ENCODE measurements at places on chromosomes 5 and 9.

- DNase-seq, result no peak
Observed at GRCh38 chr9:29640507-29640906, 2067.2 kb upstream of the C9orf72 start.

- peak; percentile 94 for DNase-seq
Observed at GRCh38 chr5:179559284-179560252, 9.2 kb downstream of the RUFY1 start.

DNA sequence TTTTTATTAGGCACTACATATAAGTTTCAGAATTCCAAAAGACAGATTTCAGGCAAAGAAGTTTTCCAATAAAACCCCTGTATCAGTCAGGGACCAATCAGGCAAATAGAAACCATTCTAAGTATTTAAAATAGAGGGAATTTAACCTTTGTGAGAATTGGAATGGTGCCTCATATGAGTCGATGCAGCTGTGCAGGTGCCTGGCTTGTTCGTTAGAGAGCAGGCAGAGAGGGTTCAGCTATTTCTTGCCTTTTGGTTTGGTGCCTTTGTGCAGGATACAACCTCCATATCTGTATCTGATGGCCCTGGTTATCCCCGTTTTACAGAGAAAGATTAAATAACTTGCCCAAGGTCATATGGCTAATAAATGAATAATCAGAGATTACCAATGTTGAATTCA lies 6.0 kb upstream of the DDX4 start:
- DNase-seq, result no peak

- DNase-seq, result no peak
Observed at GRCh38 chr5:97923997-97924396, 741.0 kb upstream of the RIOK2 start.

DNA sequence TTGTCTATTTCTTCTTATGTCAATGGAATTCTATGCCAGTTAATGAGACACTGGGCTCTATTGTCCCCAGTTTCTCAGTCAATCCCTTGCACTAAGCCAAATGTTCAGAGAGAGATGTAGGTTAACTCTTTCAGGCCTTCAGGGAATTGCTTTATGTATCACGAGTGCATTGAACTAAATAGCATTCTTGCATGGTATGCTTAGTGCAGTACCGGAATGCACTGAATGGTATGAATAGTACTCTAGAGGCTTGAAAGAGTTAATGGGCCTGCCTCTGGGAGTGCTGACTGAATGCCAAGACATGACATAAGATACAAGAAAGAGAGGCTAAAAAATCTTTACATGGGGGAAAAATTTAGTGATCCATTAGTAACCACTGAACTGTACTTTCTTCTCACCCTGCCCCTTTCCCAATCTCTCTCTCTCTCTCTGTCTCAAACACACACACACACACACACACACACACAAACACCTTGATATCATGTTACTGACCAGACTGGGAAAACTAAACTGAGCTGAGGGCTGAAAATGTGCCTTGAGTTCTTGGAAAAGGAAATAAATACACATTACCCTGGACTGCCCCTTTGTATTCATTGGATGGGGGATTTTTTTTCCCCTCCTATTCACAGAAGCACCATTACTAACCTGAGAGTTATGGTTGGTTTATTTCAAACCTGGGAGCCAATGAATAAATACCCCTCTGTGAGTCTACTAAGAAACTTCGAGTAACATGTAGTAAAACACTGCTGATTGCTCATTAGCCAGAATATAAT lies 35.4 kb upstream of the TMC1 start:
- no peak for DNase-seq

GRCh38 chr9:112233769-112234168 lies 58.7 kb upstream of the SUSD1 start:
- DNase-seq, result no peak

DNA sequence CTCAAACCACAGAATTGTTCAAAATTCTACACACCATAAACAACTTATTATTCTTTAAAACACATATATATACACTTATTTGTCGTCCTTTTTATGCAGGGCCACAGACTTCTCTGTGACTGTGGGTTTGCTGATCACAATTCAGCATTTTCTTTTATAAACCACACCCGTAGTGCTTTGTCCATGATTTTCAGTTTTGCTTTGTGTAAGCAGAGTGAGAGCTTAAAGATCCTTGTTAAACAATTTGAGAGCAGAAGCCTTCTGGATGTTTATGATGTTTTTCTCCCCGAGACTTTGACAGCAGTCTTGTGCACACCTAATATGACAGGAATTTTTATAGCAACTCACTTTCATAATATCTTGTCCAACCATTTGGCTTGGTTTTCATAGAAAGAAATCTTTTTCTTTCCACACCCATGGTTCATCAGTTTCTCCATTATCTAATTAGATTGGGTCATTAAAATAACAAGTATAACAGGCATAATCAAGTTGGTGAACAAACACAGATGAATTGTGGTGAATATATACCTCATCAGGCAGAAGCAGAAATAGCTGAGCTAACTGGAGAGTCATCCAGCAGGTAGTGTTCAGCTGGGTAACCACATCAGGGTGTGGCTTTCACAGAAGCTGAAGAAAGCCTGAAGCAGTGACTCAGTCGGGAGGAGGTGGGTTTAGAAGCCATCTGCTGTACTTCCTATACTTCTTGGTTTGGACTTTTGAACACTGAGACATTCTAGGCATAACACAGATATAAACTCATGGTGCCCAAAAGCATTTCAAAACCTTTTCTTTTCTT lies 232.8 kb downstream of the DOCK8 start:
- DNase-seq, result peak; percentile 77

DNA sequence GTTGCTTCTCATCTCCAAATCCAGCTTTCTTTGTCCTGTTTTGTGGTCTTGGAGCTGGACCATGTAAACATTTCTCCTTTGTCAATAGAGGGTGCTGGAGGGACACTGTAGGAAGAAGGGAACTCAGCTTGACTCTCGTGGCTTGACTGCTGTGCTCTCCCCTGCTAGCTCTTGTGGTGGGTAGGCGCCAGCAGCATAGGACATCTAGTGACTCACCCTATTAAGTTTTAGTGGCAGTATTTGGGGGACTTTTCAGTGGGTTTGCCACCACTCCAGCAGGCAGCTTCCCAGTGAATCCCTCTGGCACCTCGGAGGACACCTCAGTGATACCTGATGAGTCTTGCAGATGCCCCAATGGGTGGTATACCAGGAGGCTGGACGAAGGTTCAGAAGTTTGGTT lies 97.8 kb downstream of the TSSK1B start:
- DNase-seq, result no peak

GRCh38 chr5:16889972-16890519 lies 46.0 kb downstream of the MYO10 start:
- DNase-seq, result no peak

- no peak for DNase-seq
Observed at GRCh38 chr5:176491101-176491502, 42.9 kb downstream of the FAF2 start.

DNA sequence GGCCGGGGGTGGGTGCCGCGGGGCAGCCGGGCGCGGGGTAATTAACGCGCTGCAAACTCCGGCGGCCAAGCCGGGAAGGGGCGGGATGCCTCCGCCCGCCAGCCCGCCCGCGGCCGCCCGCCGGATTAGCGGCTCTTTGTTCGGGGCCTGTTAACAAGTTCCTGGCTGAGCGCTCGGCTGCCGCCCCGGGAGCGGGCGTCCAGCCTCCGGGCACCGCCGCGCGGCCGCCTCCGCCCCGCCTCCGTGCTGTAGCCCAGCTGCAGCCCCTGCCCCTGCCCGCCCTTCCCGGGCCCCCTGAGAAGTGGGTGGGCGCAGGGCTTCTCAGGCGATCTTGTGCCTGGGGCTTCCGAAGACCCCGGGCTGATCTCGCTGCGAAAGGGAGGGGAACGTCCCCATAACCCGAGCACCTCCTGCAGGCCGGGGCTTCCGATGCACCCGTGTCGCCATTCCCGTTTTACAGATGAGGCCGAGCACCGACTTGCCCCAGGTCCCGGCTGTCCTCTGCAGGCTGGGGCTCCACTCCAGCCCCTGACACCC lies 7.5 kb downstream of the UNC5A start:
- peak; percentile 16 for DNase-seq

GRCh38 chr5:104266161-104266560 lies 703.6 kb upstream of the NUDT12 start:
- no peak for DNase-seq

- no peak for DNase-seq
Observed at GRCh38 chr5:3302228-3302627, 293.4 kb upstream of the IRX1 start.

GRCh38 chr5:11607944-11608483 lies 296.2 kb downstream of the CTNND2 start:
- no peak for DNase-seq

DNA sequence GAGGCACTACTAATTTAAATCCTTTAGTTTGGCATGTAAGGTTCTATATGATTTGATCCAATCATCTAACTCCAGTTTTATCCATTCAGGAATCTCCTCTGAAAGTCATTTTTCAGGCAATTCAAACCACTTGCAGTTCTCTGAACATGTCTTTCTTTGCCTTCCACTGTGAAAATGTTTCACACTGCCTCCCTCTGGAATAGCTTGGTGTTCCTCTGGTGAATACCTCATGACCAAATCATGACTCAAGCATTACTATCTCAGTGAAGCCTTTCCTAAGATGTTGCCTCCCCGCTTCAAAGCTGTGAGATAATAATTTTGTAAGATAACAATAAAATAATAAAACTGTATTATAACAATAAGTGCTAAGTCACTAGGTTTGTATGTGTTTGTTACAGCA lies 981.1 kb downstream of the DTWD2 start:
- no peak for DNase-seq

- DNase-seq, result no peak
Observed at GRCh38 chr9:113331780-113332179, 8.3 kb downstream of the WDR31 start.

- DNase-seq, result no peak
Observed at GRCh38 chr9:95098391-95098921, 219.1 kb downstream of the FANCC start.

DNA sequence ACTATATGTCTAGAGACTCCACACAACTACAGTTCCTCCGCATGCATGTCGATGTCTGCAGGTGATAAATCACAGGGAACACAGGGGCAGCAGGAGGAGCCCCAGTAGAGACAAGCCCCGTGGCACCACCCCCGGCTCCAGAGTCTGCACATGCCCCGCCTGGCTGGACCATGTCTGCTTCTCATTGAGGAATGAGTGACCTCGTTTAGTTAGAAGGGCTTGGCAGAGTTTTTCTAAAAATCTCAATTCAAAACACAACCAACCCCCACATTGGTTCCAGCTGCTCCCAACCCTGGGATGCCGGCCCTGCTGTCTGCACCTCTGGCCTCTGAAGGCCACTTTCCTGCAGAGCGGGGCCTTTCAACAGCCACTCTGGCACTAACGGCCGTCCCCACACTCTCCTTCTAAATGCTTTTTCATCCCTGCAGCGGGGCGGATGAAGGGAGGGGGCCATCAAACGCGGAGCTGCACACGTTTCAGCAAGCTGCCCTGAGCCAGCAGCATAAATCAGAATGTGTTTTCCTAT lies 106.3 kb downstream of the ROR2 start:
- DNase-seq, result no peak

- DNase-seq, result no peak
Observed at GRCh38 chr5:111463311-111463710, 49.0 kb downstream of the STARD4 start.

GRCh38 chr9:124783830-124784229 lies 6.9 kb downstream of the OLFML2A start:
- no peak for DNase-seq

GRCh38 chr9:87959916-87960581 lies 14.3 kb downstream of the CDK20 start:
- no peak for DNase-seq

- DNase-seq, result no peak
Observed at GRCh38 chr5:154844809-154845208, 5.6 kb downstream of the FAXDC2 start.

DNA sequence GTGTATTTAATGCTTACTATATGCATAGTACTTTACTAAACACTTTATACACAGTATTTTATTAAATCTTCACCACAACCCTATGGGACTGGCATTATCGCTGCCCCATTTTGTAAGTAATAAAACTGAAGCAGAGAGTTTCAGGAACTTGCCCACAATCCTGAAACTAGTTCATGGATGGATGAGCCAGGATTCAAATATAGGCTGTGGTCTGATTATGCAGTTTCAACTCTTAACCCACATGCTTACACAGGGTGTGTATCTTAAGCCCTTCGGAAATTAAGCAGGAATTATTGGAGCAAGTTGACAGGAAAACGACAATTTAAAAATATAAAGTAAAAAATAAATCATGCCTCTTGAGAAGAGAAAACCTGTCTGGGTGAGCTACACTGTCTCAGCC lies 109.0 kb downstream of the ATP10B start:
- no peak for DNase-seq

- no peak for DNase-seq
Observed at GRCh38 chr9:72753266-72753893, 199.5 kb downstream of the ALDH1A1 start.

- no peak for DNase-seq
Observed at GRCh38 chr5:2172471-2172870, 289.7 kb upstream of the IRX4 start.

- no peak for DNase-seq
Observed at GRCh38 chr9:74940600-74940999, 12.1 kb downstream of the C9orf40 start.

DNA sequence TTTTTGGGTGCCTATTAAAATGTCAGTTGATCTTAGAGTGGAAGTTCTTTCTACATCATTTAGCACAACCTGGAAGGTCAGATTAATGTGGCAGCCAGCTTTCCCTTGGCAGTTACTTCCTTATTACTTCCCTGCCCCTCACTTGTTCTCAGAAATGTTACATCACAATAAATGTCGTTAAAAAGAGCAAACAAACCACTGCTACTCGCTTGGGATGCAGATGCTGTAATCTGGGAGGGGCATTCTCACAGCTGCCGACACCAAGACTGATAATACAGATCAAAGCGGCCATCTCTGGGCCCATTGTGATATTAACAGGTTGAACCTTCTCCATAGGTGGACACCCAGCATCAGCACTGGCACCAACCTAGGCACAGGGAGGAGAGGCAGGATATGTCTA lies 29.3 kb downstream of the PLAC8L1 start:
- no peak for DNase-seq

DNA sequence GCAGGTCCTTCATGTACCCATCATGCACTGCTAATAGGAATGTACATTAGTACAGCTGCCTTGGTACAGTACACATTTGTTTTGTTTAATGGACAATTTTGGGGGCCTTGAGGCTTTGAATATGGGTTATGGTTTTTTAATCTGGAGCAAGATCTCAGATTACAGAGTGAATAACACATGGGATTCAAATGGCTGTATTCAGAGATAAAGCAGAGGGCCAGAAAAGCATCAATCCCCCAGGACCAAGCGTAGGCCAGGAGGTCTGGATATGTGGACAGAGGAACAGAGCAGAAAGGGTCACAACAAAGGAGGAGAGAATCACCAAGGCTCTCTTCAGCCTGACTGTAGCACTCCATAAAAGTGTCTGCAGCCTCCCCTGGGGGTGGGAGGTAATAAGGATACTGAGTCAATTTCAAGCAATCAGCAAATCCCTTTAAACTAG lies 47.7 kb upstream of the STK32A start:
- DNase-seq, result no peak

DNA sequence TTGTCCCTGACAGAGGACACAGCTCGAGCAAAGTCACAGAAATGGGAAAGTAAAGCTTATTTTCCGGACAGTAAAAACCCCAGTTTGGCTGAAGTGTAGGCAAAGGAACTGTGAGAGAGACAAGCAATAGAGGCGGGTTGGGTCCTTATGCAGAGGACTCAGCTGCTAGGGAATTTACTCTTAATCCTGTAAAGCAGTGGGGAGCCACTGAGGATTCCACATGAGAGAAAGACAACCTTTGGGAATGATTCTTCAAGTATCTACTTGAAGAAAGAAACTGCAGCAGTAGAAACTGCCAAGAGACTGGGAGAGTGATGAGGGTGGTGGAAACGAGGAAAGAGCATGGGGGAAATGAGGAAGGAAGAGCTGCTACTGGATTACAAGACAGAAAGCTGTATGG lies 20.2 kb downstream of the ASTN2 start:
- DNase-seq, result no peak

Measured in CD4-positive, alpha-beta T cell treated with Interferon alpha-2 for 1 hour (primary cell).